8988T (cell line): ENCODE measurements at places on chromosomes 7 and 10.

- no peak for DNase-seq
These were observed 65.5 kb upstream of the SRPK2 start for GRCh38 chr7:105454095-105454747.

- no peak for DNase-seq
These were observed 18.3 kb downstream of the UNC5B start for GRCh38 chr10:71230656-71231025.

- no peak for DNase-seq
These were observed 494.0 kb downstream of the TNS3 start for GRCh38 chr7:47087866-47088265.

DNA sequence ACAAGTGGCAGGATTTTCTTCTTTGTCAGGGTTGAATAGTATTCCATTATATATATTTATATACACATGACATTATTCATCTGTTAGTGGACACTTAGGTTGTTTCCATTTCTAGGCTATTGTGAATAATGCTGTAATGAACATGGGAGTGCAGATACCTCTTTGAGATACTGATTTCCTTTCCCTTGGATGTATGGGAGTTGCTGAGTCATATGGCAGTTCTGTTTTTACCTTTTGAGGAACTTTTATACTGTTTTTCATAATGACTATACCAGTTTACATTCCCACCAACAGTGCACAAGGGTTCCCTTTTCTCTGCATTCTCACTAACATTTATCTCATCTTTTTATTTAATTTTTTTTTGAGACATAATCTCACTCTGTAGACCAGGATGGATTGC is 1.8 kb upstream of the CLCN1 start:
- no peak for DNase-seq

- no peak for DNase-seq
These were observed 61.1 kb downstream of the MKI67 start for GRCh38 chr10:128064970-128065580.

- peak; percentile 6 for DNase-seq
These were observed 7.3 kb upstream of the ASB4 start for GRCh38 chr7:95478272-95479037.

- DNase-seq, result no peak
These were observed 6.7 kb upstream of the INHBA start for GRCh38 chr7:41709621-41710020.

DNA sequence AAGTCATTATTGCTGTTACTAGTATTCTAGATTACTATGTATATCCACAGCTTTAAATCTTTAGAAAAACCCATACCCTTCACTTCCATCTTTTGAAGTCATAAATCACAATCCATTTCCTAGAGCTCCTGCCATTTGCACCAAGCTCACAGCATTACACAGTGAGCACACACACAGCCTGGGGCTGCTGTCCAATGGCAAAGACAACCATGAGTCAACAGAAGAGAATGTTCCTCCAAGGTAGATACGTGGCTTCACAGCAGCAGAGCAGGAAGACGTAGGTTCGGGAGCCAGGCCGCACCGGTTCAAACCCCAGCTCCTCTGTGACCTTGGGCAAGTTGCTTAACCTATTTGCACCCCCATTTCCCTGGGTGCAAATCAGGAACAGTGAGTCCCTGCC is 234.6 kb downstream of the DIP2C start:
- DNase-seq, result peak; percentile 67

DNA sequence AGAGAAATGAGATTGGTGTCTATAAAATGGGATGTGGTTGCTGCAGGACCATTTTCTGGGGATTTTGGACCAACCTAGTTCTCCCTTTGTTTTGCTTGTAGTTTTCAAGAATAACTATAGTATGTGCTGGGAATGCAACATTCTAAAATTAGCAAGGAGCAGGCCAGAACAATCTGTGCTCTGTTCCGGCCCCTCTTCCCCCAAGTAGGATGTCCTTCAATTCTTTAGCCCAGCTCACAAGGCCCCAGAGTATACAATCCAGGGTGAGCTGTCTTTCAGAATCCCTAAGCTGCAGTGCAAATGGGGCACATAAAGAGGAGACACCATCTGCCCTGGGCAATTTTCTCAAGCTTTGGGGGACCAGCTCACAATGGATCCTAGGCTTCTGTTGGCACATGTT is 809.1 kb downstream of the TNS3 start:
- no peak for DNase-seq

DNA sequence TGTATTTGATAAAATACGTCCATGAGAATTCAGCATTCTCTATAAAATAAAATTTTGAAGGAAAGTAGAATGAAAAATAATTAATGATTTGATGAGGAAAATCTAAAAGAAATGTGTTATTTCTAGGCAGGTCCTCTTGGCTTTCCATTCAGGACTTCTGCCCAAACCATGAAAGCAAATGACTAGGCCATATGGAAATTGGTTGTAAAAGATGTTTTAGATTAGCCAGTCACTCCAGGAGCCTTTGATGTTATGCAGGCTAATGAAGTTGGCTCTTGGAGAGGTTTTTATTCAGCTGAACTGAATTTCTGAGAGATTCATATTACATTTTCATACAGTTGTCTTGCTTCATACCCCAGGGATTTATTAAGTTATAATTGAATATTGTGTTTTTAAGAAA is 452.8 kb downstream of the SDK1 start:
- no peak for DNase-seq

GRCh38 chr10:71308985-71309384 is 10.1 kb upstream of the SLC29A3 start:
- DNase-seq, result no peak

- no peak for DNase-seq
These were observed 7.4 kb upstream of the ZMYND11 start for GRCh38 chr10:127612-128432.

DNA sequence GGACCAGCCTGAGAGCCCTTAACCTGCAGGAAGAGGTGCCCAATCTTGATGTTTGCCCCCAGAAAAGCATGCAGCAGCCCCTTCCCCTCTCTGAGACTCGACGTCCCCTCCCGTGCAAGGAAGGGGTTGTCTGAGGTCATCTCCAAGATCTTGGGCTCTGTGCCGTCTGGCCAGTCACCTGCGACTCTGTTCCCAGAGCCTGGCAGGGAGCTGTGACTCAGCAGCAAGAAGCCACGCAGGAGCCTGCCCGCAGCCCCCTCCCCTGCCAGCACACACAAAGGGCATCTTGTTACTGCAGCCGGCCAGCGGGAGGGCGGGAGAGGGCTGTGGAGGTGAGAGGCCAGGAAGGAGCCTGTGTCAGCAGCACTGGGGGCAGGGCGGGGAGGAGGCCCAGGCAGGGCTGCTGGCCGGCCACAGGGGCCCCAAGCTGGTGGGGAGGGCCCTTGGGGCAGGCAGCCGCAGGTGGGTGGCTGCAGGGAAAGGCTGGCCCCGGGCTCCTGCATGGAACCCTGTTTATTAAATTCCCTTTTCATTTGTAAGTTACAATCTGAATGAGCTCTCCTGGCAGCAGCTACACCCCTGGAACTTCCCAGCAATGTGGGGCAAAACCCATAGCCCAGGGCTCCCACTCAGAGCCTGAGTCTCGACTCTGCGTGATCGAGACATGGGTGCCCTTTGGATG is 103.7 kb upstream of the ZMIZ1 start:
- DNase-seq, result peak; percentile 43

DNA sequence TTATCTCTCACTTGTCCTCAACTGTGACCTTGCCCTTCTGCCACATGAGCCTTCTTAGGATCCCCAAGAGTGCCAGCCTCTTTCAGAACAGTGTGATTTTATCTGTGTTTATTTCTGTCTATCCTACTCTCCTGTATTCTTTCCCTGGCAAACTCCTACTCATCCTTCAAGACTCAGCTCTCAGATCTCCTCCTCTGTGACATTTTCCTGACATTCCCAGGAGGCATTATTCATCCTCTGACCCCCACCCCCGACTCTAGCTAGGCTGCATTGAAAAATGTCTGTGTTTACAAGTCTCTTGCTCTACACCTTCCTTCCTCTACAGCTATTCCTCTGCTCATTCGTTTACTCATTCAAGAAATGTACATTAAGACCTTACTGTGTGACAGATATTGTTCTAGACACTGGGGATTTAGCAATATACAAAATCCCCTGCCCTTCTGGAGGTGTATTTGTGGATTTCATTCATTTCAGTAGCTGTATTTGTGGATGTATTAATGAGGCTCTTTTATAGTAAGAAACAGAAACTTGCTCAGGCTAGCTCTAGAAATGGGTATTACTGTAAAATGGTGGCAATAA is 61.4 kb upstream of the COMTD1 start:
- no peak for DNase-seq

DNA sequence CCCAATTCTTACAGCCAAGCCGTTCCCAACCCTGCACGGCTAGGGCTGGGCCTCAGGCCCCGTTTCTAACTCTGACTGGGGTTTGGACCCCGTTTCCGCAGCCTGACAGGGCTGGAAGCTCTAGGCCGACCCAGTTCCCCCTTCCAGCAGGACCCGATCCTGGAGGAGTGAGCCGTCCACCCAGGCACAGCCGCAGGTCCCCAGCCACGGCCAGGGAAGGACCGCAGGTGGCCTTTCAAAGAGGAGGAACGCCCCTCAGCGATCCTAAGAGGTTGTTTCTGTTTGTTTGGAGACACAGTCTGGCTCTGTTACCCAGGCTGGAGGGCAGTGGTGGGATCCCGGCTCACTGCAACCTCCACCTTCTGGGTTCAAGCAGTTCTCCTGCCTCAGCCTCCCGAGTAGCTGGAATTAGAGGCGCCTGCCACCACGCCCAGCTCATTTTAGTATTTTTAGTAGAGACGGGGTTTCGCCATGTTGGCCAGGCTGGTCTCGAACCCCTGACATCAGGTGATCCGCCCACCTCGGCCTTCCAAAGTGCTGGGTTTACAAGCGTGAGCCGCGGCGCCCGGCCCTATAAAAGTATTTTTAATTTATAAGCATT is 778 bp upstream of the GET4 start:
- DNase-seq, result no peak

DNA sequence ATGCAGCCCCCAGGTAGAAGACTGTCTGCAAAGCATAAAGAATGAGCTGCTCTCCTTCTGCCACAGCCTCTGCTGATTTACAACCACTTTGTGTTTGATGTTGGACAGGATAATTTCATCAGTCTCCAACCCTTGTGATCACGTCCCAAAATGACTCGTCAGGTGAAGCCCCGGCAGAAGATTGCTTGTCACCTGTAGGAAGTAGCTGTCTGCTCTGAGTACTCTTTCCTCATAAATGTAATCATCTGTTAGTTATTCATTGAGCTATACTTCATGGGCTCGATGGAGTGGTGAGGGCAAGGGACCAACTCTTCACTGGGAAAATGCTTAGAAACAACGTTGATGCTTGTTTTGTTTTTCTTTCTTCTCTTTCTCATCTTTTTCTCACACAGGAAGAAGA is 290.9 kb upstream of the SP8 start:
- no peak for DNase-seq

DNA sequence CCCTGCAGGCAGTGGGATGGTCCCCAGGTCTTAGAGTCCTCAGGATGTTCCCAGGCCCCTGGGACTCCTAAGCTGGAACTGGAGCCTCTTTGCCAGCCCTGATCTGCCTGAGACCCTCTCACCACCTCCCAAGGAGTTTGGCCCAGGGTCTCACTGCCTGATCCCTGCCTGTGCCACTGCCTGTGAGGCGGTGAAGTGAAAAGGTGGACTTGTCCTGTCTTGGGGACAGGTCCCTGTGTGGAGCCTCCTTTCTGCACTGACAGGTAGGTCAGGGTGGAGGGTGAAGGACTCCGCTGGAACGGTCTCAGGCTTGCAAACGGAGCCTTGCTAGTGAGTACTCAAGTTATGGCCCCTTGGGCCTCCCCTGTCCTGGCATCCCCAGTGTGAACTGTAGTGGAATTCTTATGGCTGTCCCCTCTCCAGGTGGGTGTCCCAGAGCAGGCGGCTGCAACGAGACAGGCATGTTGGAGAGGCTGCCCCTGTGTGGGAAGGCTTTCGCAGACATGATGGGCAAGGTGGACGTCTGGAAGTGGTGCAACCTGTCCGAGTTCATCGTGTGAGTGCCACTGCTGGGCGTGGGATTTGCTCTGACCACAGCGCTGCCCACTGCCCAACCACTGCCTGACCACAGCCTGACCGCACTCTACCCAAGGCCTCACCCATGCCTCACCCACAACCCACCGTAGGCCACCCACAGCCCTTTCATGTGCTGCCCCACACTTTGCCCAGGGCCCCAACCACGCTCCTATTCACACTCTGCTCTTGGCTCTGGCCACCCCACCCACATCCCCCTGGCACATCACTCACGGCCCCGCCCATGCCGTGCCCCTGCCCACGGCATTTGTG is 19.5 kb downstream of the RAMP3 start:
- no peak for DNase-seq

- no peak for DNase-seq
These were observed 97.7 kb upstream of the FEZF1 start for GRCh38 chr7:122402235-122402634.

DNA sequence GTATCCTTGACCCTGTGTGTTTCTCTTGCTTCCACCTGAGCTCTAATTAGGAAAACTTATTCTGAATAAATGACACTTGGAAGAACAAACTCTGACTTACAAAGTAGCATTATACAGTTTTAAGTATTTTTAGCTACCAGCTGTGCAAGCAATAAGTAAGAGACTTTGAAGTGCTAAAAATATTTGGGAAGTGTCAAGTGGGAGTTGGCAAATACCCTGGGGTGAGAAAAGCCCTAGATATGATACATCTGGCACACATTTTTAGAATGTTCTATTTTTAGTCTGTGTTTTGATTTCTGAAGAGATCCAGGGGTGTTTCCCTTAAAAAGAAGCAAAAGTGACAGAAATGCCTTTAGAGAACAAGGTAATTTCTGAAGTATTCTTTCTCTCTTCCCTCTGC is 132.7 kb upstream of the TEX47 start:
- DNase-seq, result no peak

- no peak for DNase-seq
These were observed 6.1 kb upstream of the PLEKHS1 start for GRCh38 chr10:113745374-113745773.

GRCh38 chr7:91127959-91128358 is 136.3 kb upstream of the FZD1 start:
- DNase-seq, result no peak

DNA sequence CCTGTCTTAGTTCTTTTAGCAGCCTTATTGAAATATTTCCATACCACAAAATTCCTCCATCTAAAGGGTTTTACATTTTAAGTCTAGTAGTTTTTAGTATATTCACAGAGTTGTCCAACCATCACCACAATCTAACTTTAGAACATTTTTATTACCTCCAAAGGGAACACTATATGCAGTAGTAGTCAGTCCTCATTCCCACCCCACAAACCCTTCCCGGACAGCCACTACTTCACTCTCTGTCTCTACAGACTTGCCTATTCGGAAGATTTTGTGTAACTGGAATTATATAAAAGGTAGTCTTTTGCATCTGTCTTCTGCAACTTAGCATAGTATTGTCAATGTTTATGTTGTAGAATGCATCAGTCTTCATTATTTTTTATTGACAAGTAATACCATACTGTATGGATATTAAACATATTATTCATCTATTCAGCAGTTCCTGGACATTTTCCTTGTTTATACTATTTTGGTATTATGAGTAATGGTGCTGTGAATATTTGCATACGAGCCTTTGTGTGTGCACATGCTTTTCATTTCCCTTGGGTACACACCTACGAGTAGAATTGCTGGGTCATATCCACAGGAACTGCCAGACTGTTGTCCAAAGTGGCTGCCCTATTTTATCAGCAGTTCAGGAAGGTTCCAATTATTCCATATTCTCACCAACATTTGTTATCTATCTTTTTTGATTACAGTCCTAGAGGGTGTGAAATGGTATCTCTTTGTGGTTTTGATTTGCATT is 60.9 kb upstream of the LANCL2 start:
- no peak for DNase-seq
